ENCODE measurements at places on chromosomes 6 and 20.

GRCh38 chr20:56506103-56506502, 18.4 kb upstream of the FAM209A start:
- no peak for DNase-seq

DNA sequence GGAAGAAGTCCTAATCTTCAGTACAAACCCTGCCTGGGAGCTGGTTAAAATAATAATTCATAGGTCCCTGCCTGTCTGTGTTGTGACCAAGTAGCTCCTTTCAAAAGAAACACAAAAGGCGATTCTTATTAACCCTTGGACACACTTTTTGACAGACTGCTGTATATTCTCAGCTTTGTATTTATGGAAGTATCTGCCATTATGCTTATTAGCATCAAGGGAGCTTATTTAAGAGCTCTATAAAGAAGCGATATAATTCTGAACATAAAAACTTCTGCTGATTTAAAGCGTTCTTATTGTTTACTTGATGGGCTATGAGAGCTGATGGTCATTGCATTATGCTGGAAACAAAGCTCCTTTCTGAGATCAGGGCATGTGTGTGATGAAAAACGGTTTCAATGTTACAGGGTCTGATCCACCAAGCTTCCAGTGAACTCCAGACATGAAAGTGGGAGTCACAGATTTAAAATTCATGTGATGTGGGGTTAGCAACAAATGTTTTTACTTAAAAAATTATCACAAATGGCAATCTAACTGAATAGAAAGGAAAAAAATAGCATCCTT, 181.8 kb upstream of the PDE10A start:
- DNase-seq: no peak

DNA sequence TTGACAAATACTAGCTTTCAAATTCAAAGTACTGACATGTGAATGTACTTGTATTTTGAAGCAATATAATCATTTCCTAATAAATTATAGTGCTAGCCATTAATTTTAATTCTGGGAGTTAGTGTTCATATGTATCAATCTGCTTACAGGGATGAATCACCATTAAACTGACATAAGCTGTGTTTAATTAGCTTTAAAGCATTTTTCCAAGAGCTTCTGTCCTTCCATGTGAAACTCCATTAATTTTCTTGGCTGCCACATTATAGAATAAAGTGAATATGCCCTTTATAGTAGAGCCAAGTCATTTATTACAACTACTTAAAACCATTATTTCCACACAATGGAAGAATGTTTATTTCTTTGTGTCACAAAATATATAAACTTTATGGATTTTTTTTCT, 150.8 kb downstream of the COL21A1 start:
- no peak for DNase-seq

DNA sequence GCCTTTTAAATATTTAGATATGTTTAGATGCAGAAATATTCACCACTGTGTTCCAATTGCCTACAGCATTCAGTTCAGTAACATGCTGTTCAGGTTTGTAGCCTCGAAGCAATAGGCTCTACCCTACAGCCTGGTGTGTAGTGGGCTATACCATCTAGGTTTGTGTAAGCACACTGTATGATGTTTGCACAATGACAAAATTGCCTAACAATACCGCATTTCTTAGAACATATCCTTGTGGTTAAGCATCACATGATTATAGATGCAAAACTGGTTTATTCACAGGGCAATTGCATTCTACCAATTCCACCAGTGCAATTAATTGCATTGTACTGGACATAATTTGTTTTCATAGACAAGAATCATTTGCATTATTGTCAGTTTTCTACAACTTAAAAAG, 7.9 kb upstream of the SLC22A16 start:
- no peak for DNase-seq

GRCh38 chr6:99146711-99147110, 199.0 kb upstream of the FBXL4 start:
- DNase-seq: no peak

All from ecto neural progenitor cell (in vitro differentiated cells).